Endothelial cell (in vitro differentiated cells): ENCODE measurements at places on chromosomes 3 and 15. TPM values are rescaled to one million over a fixed set of nuclear protein-coding genes. Genes with fewer than 3 reads are reported as not detected.

DNA sequence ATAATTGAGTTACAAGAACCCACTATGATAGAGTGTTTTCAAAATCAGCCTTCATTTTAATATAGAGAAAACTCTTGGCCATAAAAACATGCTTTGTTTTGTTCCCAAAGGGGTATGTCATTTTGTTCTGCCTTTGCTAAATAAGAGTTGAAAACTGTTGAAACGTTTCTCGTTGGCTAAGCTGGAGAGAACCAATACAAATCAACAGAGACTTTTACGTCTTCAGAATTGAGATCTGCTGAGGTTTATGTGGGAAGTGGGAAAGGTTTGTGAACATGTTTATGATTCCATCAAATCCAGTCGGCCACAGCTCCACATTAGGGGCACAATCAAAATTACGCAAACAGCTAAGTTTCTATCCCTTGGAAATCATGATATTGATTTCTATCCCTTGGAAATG, 102.0 kb downstream of the IGF2BP2 start:
- H3K4me1 ChIP-seq: peaks cover 79% of the 10 kb centered on the region
- no peak overlapping the region for H3K27ac ChIP-seq
- H3K4me3 ChIP-seq: no peak overlapping the region
- H3K27me3 ChIP-seq: peaks cover 16% of the 10 kb centered on the region
- DNase-seq: no peak

DNA sequence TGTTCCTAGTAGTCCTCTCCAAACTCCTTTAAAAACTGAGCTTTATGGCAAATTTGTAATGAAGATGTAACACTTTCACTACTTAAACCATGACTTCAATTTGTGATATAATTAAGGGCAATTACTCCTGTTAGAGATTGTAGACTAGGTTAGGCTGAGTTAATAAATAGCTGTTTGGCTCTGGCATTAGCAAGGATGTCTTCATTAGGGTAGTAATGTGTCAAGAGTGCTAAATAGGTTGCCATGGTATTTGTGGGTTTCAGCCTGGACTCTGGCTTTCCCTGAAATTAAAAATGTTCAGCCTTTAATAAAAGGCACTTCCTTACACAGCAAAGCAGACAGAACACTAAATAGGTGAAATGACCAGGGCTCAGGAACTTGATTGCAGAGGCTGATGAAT, 71.9 kb downstream of the GHSR start:
- peaks cover 11% of the 10 kb centered on the region for H3K4me1 ChIP-seq
- no peak overlapping the region for H3K4me3 ChIP-seq
- DNase-seq: no peak
- H3K36me3 ChIP-seq: peaks cover 85% of the 10 kb centered on the region
- H3K27ac ChIP-seq: no peak overlapping the region

DNA sequence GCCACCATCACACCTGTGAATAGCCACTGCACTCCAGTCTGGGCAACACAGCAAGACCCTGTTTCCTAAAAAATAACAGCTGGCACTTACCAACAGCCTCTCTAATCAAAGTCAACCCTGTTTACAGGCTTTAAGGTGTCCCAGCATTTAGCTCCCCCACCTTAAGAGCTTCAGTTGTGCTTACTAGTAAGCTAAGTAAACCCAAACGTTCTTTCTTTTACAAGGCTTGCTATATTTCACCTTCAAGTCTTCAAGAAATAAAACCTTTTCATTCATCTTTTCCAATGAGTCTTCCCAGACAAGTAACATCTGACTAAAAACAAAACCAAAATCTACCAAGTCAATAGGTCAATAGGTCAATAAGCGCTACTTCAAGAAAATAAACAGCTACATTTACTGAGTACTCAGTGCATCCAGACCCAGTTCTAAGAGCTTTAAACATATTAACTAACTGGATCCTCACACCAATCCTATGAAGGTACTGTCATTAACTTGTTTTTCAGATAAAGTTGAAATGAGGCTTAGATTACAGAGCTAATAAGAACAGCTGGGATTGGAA, 62.4 kb downstream of the PBRM1 start:
- no peak overlapping the region for H3K27ac ChIP-seq

DNA sequence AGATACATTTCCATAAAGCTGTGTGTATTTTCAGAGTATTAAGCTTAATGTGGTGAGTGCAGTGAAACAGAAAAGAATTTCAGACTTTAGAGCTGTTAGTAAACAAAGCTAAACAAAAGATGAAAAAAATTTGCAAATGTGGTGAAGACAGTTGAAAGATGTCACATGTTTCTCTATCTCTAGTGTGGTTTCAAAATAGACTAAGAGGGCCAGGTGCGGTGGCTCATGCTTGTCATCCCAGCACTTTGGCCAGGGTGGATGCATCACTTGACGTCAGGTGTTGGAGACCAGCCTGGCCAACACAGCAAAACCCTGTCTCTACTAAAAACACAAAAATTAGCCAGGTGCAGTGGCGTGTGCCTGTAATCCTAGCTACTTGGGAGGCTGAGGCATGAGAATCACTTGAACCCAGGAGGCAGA, 466.0 kb upstream of the NR2F2 start:
- no peak overlapping the region for H3K4me3 ChIP-seq
- H3K27me3 ChIP-seq: no peaks in the 10 kb centered on the region
- H3K27ac ChIP-seq: no peak overlapping the region
- H3K36me3 ChIP-seq: no peaks in the 10 kb centered on the region

Gene SLC25A26
- total RNA-seq: 18.9 TPM

Gene NUSAP1
- 16.9 TPM for total RNA-seq

Gene KLHL6
- total RNA-seq: 46.1 TPM

Gene P2RY12
- not detected for total RNA-seq

Gene B3GALNT1
- 6.6 TPM for total RNA-seq

Gene PTPN23
- 47.8 TPM for total RNA-seq
